ENCODE measurements at places on chromosomes 16 and 17. TPM values are rescaled to one million over a fixed set of nuclear protein-coding genes. Genes with fewer than 3 reads are reported as not detected.

Gene SEZ6L2
- total RNA-seq, result not detected

Gene NPB
- total RNA-seq, result not detected

Gene FAAP100
- total RNA-seq, result 28.8 TPM

DNA sequence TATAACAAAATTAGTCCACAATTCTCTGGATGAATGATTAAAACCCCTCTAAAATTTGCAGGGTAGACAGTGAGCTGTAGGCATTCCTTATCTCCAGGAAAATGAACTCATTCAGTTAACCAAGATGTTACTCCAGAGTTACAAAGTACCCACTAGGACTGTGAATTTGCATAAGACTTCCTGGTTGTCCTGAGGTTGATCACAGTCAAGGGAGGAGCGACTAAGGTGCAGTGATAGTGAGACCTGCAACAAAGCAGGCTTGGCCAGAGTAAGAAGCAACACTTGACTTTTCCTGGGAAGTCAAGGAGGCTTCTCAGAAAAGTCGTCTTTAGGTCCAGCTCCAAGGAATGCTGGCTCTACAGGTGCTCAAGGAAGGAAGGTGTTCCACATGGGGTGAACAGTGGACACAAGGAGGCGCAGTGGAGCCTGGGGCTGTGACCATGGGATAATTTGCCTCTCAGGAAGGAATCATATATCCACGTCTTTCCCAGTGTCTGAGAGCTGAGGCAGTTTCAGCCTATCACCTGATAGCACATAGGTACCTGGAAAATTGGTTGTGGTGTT is 821.1 kb upstream of the EEF2KMT start:
- no peak overlapping the region for H3K27ac ChIP-seq
- H3K27me3 ChIP-seq, result no peaks in the 10 kb centered on the region
- no peak overlapping the region for H3K4me3 ChIP-seq
- no peaks in the 10 kb centered on the region for H3K4me1 ChIP-seq
- no peaks in the 10 kb centered on the region for H3K36me3 ChIP-seq

GRCh38 chr16:28192806-28193529 is 18.8 kb downstream of the XPO6 start:
- DNase-seq, result peak; percentile 63
- peaks cover 8% of the 10 kb centered on the region for H3K36me3 ChIP-seq
- H3K27ac ChIP-seq, result peak overlapping the region; percentile 77

DNA sequence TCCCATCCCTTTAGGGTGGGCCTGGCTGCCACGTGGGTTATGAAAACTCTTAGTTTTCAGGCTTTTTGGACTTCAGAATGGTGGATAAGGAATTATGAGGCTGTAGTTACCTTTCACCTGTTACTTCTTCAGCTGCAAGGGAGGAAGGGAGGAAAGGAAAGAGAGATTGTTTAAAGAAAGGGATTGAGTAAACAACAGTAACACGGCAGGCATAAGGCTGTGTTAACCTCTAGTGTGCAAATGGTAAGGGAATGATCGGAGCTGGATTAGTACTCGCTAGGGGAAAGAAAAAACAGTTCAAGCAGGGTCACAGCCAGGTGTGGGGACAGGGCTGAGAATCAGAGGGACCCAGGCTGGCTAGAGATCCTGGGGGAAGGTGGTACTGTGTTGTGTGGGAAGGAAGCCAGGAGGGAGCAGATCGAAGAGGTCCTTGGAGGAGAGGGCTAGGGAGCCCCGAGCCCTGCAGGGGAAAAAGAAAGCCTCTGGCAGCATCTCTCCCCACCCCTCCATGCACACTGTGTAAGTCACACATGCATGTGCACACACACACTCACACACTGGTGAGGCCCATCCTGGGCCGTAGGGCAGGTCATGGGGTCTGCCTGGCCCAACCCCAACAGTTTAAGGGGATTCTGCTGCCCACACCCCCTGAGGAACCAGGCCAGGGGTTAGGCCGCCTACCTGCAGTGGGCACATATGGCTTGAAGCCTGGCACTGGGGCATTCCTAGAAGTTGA is 49.7 kb downstream of the SNX20 start:
- H3K27me3 ChIP-seq, result no peaks in the 10 kb centered on the region
- no peak overlapping the region for H3K4me3 ChIP-seq
- DNase-seq, result no peak
- peaks cover 40% of the 10 kb centered on the region for H3K36me3 ChIP-seq
- H3K27ac ChIP-seq, result no peak overlapping the region
- peaks cover 15% of the 10 kb centered on the region for H3K4me1 ChIP-seq

DNA sequence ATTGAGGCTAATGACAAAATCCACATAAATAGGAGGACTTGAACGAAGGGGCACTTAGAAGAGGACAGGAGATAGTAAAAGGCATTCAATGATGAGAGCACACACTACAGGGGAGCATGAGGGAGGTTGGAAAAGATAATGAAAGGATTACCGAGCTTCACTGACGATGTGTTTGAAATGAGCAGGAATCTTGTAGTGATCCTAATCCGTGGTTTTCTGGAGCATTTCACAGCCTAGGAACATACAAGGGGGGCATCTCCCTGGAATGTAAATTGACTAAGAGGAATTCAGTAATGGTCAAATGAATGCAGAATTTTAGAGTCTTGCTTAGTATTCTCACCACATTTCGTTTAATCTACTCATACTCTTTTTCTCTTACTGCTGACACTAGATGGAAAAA is 5.2 kb downstream of the ATMIN start:
- H3K36me3 ChIP-seq, result peaks cover 12% of the 10 kb centered on the region
- no peak for DNase-seq
- H3K4me1 ChIP-seq, result peaks cover 15% of the 10 kb centered on the region
- no peaks in the 10 kb centered on the region for H3K27me3 ChIP-seq

DNA sequence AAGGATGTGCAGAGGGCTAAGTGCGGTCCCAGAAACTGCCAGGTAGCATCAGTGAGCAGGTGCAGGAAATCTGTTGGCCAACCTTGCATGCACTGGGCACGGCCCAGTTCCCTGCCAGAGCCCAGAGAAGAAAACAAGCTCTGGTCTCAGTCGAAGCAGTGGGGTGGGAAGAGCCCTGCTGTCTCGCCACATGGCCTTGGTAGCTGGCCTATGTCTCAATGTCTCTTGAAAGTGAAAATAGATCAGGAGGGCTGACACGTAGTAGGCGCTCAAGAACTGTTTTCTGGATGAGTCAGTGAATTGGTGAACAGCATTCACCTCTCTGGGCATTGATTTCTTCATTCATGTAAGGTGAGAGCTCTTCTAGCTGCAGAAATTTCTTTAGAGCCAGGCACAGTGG is 90.4 kb downstream of the MARF1 start:
- no peak overlapping the region for H3K27ac ChIP-seq
- H3K4me1 ChIP-seq, result no peaks in the 10 kb centered on the region
- DNase-seq, result no peak
- no peaks in the 10 kb centered on the region for H3K36me3 ChIP-seq
- no peak overlapping the region for H3K4me3 ChIP-seq

DNA sequence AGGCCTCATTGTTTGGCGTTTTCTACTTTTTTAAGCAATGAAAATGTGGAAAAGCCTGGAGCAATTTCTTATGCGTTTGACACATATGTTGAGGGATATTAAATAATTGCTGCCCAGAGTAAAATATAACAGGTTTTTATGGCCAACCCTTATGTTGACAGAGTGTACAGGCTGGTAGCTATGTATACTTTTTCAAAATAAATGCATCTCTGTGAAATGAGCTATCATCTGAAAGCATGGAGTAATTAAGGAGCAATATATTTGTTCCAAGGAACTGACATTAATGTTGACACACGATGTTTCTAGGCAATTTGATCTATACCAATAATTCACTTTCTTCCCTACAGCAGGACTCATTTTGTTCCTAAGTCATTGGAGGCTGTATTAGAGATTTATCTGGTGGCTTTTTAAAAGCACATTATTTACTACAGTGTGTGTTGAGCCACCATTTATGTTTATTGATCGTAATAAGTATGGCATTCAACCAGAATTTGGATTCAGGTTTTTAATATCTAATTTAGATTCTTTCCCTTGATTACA is 11.9 kb upstream of the KRT20 start:
- H3K27me3 ChIP-seq, result no peaks in the 10 kb centered on the region
- DNase-seq, result no peak
- no peak overlapping the region for H3K27ac ChIP-seq
- no peak overlapping the region for H3K4me3 ChIP-seq

GRCh38 chr16:84308120-84308519 is 13.4 kb downstream of the WFDC1 start:
- no peak overlapping the region for H3K4me3 ChIP-seq
- H3K27ac ChIP-seq, result no peak overlapping the region
- H3K4me1 ChIP-seq, result no peaks in the 10 kb centered on the region

DNA sequence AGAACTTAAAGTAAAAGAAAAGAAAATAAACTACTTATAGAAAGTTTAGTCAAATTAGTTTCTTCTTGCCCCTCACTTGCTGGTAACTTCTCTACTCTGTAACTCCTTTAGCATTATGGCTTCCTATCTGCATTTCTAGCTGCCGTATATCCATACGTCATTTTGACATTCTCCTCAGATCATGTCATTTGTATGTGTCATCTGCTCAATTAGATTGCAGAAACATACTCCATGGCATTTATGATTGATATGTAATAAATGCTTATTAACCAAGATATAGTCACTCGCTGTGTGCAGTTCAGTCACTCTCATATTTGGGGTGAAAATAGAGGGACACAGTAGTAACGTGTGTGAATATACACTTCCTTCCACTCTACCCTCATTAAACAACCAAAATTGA is 103.4 kb downstream of the ZNF18 start:
- H3K4me1 ChIP-seq, result no peaks in the 10 kb centered on the region
- no peaks in the 10 kb centered on the region for H3K36me3 ChIP-seq
- H3K27ac ChIP-seq, result no peak overlapping the region
- no peaks in the 10 kb centered on the region for H3K27me3 ChIP-seq

GRCh38 chr16:67207249-67208091 is 8.5 kb downstream of the ELMO3 start:
- no peak overlapping the region for H3K4me3 ChIP-seq
- H3K36me3 ChIP-seq, result peaks cover 24% of the 10 kb centered on the region
- H3K27me3 ChIP-seq, result no peaks in the 10 kb centered on the region

DNA sequence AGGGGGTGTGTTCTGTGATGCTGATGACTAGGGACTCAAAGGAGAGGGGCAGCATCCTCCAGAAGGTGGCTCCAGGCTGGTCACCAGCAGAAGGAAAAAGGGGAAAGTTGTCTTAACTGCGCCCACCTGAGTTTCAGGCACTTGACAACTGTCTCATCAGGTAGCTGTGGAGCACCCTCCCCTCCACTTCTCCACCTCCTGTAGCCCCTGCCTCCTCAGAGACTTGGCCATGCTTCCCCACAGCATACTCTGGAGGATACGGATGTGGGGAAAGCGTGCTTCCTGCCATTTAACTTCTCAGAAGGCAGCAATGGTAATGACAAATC is 17.9 kb downstream of the CFAP20 start:
- DNase-seq, result no peak
- H3K4me1 ChIP-seq, result no peaks in the 10 kb centered on the region
- no peaks in the 10 kb centered on the region for H3K27me3 ChIP-seq
- no peak overlapping the region for H3K27ac ChIP-seq
- H3K36me3 ChIP-seq, result peaks cover 14% of the 10 kb centered on the region
- H3K4me3 ChIP-seq, result no peak overlapping the region

- peaks cover 21% of the 10 kb centered on the region for H3K4me1 ChIP-seq
- no peaks in the 10 kb centered on the region for H3K36me3 ChIP-seq
- H3K4me3 ChIP-seq, result no peak overlapping the region
Measured at GRCh38 chr17:82989881-82990280, 89.5 kb upstream of the METRNL start.

GRCh38 chr16:89918453-89919347 is at the start of gene MC1R:
TSS of gene MC1R (plus strand) at chr16:89918862. CDS start at chr16:89919259, 397 bp downstream.
- H3K27ac ChIP-seq, result no peak within 1 kb of the TSS
- H3K4me3 ChIP-seq, result peak within 1 kb of the TSS; percentile 43
- peaks cover 25% of the 10 kb centered on the region for H3K4me1 ChIP-seq
- DNase-seq, result no peak
- no peaks in the 10 kb centered on the region for H3K36me3 ChIP-seq

DNA sequence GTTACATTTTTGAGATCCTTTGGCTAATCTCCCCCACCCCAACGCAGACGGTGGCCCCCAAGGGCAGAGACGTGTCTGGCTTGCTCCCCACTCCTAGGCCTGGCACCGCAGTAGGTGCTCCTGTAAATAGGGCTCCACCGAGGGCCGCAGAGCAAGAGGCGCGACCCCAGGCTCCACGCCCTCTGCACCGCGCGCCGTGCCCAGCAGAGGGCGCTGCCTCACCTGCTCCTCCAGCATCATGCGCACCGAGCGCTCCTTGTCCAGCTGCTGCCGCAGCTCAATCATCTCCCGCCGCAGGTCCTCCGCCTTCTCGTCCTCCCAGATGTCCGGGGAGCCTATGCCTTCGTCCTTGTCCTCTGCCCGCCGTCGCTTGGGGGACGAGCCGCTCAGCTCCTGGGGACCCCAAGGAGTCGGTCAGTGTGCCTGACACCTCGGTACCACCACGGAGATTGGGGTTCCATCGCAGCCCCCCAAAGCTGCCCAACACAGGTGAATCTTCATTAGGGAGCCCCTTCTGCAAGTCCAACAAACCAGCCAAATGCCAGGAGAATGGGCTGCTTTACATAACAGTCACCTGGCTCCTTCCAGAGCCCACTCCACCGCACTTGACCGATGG is 11.2 kb downstream of the TFAP4 start:
- peak; percentile 26 for DNase-seq
- H3K4me1 ChIP-seq, result no peaks in the 10 kb centered on the region
- no peak overlapping the region for H3K27ac ChIP-seq
- H3K27me3 ChIP-seq, result no peaks in the 10 kb centered on the region
- H3K4me3 ChIP-seq, result no peak overlapping the region

DNA sequence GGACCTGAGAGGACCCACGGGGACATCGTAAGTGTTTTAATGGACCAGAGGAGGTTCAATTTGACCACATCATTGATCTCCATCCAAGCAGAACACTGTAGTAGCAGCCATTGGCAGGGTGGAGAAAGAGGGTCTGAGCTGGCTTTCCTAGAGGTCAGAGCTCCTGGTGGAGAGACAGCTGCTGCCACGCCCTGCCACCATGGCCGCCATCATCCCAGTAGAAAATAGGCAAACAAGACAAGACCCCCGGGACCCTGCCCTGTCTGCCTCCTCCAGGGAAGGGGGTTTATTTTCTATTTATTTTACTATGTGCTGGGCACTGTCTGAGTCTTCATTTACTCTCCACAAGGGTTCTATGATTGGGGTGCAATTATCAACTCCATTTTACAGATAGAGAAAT is 11.4 kb upstream of the ITGA3 start:
- no peaks in the 10 kb centered on the region for H3K36me3 ChIP-seq
- H3K27ac ChIP-seq, result no peak overlapping the region
- no peaks in the 10 kb centered on the region for H3K4me1 ChIP-seq

- no peak overlapping the region for H3K27ac ChIP-seq
- H3K27me3 ChIP-seq, result no peaks in the 10 kb centered on the region
- H3K4me1 ChIP-seq, result no peaks in the 10 kb centered on the region
- no peaks in the 10 kb centered on the region for H3K36me3 ChIP-seq
- no peak for DNase-seq
- no peak overlapping the region for H3K4me3 ChIP-seq
Measured at GRCh38 chr17:36510636-36511035, 24.0 kb downstream of the MYO19 start.

All from naive thymus-derived CD4-positive, alpha-beta T cell (primary cell).